Stimulated activated CD4-positive, alpha-beta T cell treated with anti-CD3 and anti-CD28 coated beads, Interleukin-2, amount 100 ng/mL, for 48 hours (primary cell): ENCODE measurements at places on chromosomes 4 and X.

DNA sequence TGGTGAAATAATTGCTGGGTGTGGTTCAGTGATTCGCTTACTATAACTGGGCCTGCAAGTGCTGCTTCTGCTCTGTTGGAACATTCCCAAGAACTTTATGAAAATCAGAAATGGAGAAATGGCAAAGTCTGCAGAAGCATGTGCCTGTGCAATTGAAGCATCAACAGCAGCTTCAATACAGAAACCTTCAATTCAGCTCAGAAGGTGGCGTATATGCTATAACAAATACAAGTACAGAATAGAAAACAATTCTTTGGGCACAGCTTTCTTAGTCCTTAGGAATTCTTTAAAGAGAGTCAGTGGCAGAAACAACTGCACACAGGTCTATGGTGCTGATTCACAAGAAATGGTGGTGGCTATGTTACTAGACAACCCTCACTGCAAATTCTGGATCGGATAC, 18.0 kb upstream of the PDHA2 start:
- DNase-seq: no peak

- DNase-seq: no peak
Measured at GRCh38 chr4:23789762-23790161, 100.1 kb downstream of the PPARGC1A start.

DNA sequence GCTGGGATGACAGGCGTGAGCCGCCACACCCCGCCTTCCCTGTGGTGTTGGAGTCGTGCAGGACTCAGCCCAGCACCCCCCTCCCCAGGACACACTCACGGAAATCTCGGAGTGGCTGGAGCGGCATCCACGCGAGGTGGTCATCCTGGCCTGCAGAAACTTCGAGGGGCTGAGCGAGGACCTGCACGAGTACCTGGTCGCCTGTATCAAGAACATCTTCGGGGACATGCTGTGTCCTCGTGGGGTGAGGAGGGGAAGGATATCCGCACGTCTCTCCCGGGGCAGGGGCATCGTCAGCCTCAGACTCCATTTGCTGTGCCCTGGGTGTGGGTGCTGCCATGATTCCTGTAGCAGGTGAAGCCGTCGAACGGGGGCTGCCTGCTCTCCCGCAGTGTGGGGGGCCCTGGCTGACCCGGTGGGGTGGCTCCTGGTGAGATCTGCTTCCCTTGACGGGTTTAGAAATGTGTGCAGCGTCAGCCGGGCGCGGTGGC, 10.3 kb downstream of the PLCXD1 start:
- DNase-seq: no peak

- no peak for DNase-seq
Measured at GRCh38 chrX:30702736-30703135, 49.5 kb downstream of the GK start.

GRCh38 chrX:19064175-19064574, 58.1 kb downstream of the ADGRG2 start:
- no peak for DNase-seq

DNA sequence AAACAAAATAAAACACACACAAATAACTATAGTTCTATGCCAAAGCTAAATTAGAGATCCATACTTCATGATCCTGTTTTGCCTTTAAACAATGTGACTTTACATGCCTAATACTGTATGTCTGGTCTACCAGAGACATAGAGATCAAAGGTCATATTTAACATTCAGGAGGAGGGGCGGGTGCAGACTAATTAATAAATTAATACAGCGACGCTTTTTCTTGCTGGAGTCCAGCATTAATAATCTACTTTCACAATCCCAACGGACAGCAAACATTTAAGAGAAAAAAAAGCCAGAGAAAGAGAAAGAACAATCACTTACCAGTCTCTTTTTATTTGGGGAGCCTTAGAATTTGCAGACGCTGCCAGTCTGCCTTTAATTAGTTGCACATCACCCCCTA, 509 bp downstream of the CXXC4 start:
- DNase-seq: no peak

- DNase-seq: no peak
Measured at GRCh38 chr4:84031401-84031800, 467.7 kb downstream of the NKX6-1 start.

GRCh38 chr4:153555730-153556434, 89.7 kb downstream of the TMEM131L start:
- DNase-seq: no peak

- DNase-seq: no peak
Measured at GRCh38 chr4:76803522-76803921, 94.4 kb downstream of the SOWAHB start.
